Pancreas (tissue), 10 donors: ENCODE measurements at places on chromosomes 12 and 14. TPM values are rescaled to one million over a fixed set of nuclear protein-coding genes. Genes with fewer than 3 reads are reported as not detected.

Gene GLIPR1L1
- total RNA-seq, result not detected

Gene CEBPE
- not detected for total RNA-seq

Gene RNF212B
- 0.12 TPM for total RNA-seq

Gene RHOJ
- total RNA-seq, result 5.4 TPM

Gene RTN1
- total RNA-seq, result 1.5 TPM

Gene IL31
- not detected for total RNA-seq

- no peak for DNase-seq
- H3K27ac ChIP-seq, result no peak overlapping the region
- H3K4me1 ChIP-seq, result no peaks in the 10 kb centered on the region
- H3K27me3 ChIP-seq, result no peaks in the 10 kb centered on the region
Measured at GRCh38 chr12:49413796-49414195, 46.5 kb downstream of the SPATS2 start.

- DNase-seq, result peak; percentile 24
- H3K36me3 ChIP-seq, result no peaks in the 10 kb centered on the region
- H3K4me1 ChIP-seq, result no peaks in the 10 kb centered on the region
- no peaks in the 10 kb centered on the region for H3K27me3 ChIP-seq
- H3K27ac ChIP-seq, result no peak overlapping the region
Measured at GRCh38 chr12:11580125-11580751, 69.2 kb upstream of the ETV6 start.

GRCh38 chr14:32559590-32559989, 230.5 kb downstream of the AKAP6 start:
- H3K36me3 ChIP-seq, result no peaks in the 10 kb centered on the region
- H3K27me3 ChIP-seq, result no peaks in the 10 kb centered on the region
- no peak overlapping the region for H3K27ac ChIP-seq
- no peak for DNase-seq
- H3K4me1 ChIP-seq, result no peaks in the 10 kb centered on the region

DNA sequence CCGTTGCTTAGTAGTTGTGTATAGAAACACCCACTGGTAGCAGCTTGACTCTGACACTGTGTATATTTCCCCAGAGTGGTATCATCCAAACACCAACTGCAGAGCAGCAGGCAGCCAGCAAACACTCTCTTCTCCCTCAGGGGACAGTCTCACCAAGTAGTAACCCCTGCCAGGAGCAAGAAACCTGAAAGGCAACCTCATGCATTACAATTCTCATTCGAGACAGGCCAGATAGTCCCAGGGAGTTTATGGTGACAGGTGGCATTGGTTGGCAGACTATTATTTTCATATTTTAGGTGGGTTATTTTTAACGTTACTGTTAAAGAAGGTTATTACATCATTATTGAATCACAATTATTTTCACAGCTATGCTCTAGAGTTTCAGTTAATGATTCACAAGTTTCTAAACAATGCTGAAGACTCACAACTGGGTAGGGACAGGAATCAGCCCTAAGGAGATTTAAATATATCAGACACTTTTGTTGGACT, 222.8 kb downstream of the EGLN3 start:
- H3K4me1 ChIP-seq, result no peaks in the 10 kb centered on the region
- H3K4me3 ChIP-seq, result no peak overlapping the region
- no peaks in the 10 kb centered on the region for H3K27me3 ChIP-seq

DNA sequence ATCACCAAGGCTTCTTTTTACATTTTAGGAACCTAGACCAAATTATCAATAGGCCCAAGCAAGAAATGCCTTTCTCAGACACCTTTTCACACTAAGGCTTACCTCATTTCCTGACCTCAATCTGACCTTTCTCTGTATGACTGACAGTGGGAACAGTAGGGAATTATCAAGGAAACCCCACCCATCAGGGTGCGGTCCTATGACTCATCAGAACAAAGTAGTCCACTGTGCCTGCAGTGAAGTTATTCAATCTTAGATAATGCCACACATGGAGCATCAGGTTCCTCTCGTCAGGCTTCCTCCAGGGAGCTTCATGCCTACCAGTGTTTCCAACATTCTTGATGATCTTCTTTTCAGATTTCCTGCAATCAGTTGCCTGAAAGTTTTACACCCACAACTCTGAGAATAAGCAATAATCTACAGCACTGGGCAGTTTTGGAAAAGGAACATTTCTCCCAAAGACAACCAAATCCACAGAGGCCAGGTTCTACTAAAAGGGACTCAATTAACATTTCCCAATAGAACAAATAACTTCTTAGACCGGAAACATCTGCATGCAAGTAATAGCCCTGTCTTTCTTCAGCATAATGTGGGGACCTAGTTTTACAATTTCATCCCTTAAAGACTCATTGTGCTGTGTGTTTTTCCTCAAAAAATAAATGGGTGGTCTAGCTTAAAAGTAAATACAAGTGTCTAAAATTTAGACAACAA, 35.9 kb upstream of the TMTC2 start:
- no peak overlapping the region for H3K27ac ChIP-seq
- no peaks in the 10 kb centered on the region for H3K4me1 ChIP-seq
- H3K27me3 ChIP-seq, result no peaks in the 10 kb centered on the region
- no peaks in the 10 kb centered on the region for H3K36me3 ChIP-seq
- DNase-seq, result no peak

- H3K4me1 ChIP-seq, result no peaks in the 10 kb centered on the region
- H3K27me3 ChIP-seq, result no peaks in the 10 kb centered on the region
- H3K36me3 ChIP-seq, result no peaks in the 10 kb centered on the region
- no peak overlapping the region for H3K27ac ChIP-seq
Measured at GRCh38 chr12:3456809-3457208, 34.2 kb upstream of the PRMT8 start.

DNA sequence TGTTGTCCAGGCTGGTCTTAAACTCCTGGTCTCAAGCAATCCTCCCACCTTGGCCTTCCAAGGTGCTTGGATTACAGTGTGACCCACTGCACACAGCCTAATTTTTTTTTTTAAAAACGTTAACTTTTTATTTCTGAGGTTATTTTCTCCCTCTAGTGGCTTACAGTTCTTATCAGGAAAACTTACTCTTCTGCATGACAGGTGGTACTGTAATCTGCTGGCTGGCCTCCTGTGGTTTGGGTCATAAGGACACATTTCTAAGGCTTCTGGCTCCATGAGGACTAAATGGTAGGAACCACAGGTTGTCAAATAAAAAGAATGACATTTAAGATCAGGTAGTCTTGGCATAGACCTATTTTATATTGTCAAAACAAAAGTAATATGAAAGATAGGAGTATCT, 7.7 kb upstream of the NCKAP1L start:
- no peak overlapping the region for H3K4me3 ChIP-seq
- H3K27me3 ChIP-seq, result no peaks in the 10 kb centered on the region
- no peak overlapping the region for H3K27ac ChIP-seq
- DNase-seq, result no peak

- peaks cover 15% of the 10 kb centered on the region for H3K4me1 ChIP-seq
- no peaks in the 10 kb centered on the region for H3K36me3 ChIP-seq
- H3K27ac ChIP-seq, result no peak overlapping the region
- no peaks in the 10 kb centered on the region for H3K27me3 ChIP-seq
Measured at GRCh38 chr14:76814726-76815645, 2.3 kb upstream of the ANGEL1 start.

- H3K4me3 ChIP-seq, result no peak overlapping the region
- no peaks in the 10 kb centered on the region for H3K4me1 ChIP-seq
- H3K27ac ChIP-seq, result no peak overlapping the region
- H3K36me3 ChIP-seq, result no peaks in the 10 kb centered on the region
- no peaks in the 10 kb centered on the region for H3K27me3 ChIP-seq
Measured at GRCh38 chr12:123027726-123028445, 47.4 kb downstream of the ARL6IP4 start.

DNA sequence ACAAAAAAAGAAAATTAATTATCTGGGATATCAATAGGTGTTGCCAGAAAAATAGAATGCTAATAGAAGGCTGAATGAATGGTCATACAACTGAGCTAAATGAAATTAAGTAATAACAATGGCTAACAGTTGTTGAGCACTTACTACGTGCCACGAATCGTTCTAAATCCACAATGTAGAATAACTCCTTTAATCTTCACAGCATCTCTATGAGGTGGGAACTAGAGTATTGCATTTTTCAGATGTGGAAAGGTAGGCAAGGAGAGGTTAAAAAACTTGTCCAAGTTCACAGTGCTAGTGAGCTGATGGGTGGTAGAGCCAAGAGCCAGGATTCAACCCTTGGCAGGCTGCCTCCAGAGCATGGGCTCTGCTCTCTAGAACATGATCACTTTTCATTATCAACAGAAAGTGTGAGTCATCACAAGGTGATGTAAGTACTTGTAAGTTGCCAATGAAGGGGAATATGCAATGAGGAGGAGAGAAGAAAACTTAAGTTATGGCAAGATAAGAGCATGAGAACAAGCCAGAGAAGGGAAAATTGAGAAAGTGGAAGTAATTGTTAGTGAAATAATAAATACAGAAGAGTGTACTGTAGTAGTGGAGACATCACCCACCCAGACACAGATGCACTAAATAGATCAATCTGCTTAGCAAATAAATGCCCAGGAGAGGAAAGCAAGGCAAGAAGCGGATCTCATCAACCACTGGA, 122.1 kb downstream of the PRKD1 start:
- no peak overlapping the region for H3K4me3 ChIP-seq
- peak; percentile 83 for DNase-seq
- peak overlapping the region; percentile 8 for H3K27ac ChIP-seq
- no peaks in the 10 kb centered on the region for H3K36me3 ChIP-seq
- no peaks in the 10 kb centered on the region for H3K27me3 ChIP-seq

GRCh38 chr14:101151927-101152305, 248.4 kb upstream of the RTL1 start:
- H3K36me3 ChIP-seq, result no peaks in the 10 kb centered on the region
- H3K4me1 ChIP-seq, result no peaks in the 10 kb centered on the region
- H3K4me3 ChIP-seq, result no peak overlapping the region
- no peaks in the 10 kb centered on the region for H3K27me3 ChIP-seq
- H3K27ac ChIP-seq, result no peak overlapping the region

- H3K4me3 ChIP-seq, result no peak overlapping the region
- no peak for DNase-seq
- H3K4me1 ChIP-seq, result peaks cover 11% of the 10 kb centered on the region
- H3K36me3 ChIP-seq, result no peaks in the 10 kb centered on the region
Measured at GRCh38 chr14:51092965-51093364, 1.9 kb downstream of the TRIM9 start.

DNA sequence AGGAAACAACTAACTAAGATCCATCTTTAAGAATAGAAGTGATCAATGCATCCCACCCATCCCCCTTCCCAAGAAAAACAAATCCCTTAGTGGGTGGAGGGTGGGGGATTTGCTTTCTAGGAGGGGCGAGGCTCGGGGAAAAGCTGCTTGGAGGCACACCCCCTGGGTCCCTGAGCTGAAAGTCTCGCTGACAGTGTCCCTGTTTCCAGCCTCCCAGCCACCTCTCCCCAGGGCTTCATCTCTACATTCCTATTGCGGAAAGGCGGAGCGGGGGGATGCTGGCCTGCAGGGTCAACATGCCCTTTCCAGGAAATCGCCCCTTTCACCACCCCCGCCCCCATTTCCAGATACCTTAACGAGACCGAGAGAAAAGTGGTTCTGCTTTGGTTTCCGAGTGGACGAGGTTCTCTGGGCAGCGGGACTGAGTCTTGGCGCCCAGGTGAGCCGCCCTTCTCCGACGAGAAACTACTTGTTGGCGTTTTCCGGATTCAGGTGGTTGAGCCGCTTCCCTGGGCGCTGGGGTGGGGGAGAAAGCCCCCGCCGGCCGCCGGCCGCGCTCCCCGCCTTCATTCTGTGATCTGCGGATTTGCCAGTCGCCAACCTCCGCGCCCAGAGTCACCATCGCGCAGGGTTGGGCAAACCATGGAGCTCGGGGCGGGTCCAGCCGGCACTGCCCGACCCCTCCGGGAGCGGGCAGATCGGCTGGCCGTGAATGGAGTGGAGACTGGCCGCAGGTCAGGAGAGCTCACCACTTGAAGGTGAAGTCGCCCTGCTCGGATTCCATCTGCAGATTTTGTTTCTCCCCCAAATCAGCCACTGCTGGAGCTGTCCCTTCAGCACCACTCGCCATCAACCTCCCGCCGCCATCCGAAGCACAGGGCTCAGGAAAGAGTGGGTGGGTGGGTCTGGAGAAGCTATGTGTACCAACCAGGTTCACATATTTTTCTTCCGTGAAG, 505 bp downstream of the KCNC2 start:
- no peak overlapping the region for H3K27ac ChIP-seq
- no peaks in the 10 kb centered on the region for H3K4me1 ChIP-seq
- H3K27me3 ChIP-seq, result no peaks in the 10 kb centered on the region
- no peak overlapping the region for H3K4me3 ChIP-seq
- DNase-seq, result peak; percentile 61
- H3K36me3 ChIP-seq, result no peaks in the 10 kb centered on the region

- DNase-seq, result peak; percentile 38
- no peaks in the 10 kb centered on the region for H3K36me3 ChIP-seq
- H3K4me3 ChIP-seq, result peak overlapping the region; percentile 31
- H3K27ac ChIP-seq, result peak overlapping the region; percentile 72
- no peaks in the 10 kb centered on the region for H3K27me3 ChIP-seq
- H3K4me1 ChIP-seq, result no peaks in the 10 kb centered on the region
Measured at GRCh38 chr14:103206023-103206481, 82.8 kb downstream of the TNFAIP2 start.

GRCh38 chr12:6432991-6433390, 11.8 kb upstream of the CD27 start:
- H3K27ac ChIP-seq, result no peak overlapping the region
- no peak overlapping the region for H3K4me3 ChIP-seq
- no peaks in the 10 kb centered on the region for H3K36me3 ChIP-seq
- no peaks in the 10 kb centered on the region for H3K4me1 ChIP-seq
- no peak for DNase-seq

- no peaks in the 10 kb centered on the region for H3K27me3 ChIP-seq
- H3K27ac ChIP-seq, result no peak overlapping the region
- no peak for DNase-seq
- H3K4me3 ChIP-seq, result no peak overlapping the region
- H3K36me3 ChIP-seq, result no peaks in the 10 kb centered on the region
Measured at GRCh38 chr14:94867946-94868771, 98.2 kb upstream of the GSC start.

DNA sequence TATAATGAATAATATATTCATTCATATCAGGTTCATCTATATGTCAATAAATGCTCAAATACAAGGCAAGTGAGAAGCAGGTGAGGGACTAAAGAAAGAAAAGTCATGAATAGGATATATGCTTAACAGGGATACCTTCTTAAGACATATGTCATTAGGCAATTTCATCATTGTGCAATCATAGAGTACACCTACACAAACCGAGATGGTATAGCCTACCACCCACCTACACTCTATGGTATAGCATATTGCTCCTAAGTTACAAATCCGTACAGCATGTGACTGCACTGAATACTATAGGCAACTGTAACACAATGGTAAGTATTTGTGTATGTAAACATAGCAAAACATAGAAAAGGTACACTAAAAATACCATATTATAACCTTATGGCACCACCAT, 39.0 kb downstream of the KANSL2 start:
- H3K27me3 ChIP-seq, result no peaks in the 10 kb centered on the region
- no peak for DNase-seq
- H3K27ac ChIP-seq, result no peak overlapping the region
- no peaks in the 10 kb centered on the region for H3K4me1 ChIP-seq
- H3K36me3 ChIP-seq, result no peaks in the 10 kb centered on the region

DNA sequence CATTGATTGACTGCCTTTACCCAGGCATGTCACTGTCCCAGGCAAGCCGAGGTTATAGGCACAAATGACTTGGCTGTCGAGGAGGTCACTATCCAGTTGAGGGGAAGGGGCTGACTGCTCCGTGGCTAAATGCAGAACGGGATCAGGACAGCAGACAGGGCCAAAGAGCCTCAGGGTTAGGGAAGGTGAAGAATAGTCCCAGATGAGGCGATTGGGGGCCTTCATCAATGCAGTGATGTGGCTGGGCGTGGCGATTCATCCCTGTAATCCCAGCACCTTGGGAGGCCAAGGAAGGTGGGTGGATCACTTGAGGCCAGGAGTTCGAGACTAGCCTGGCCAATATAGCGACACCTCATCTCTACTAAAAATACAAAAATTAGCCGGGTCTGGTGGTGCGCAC, 10.7 kb upstream of the GLT1D1 start:
- no peaks in the 10 kb centered on the region for H3K4me1 ChIP-seq
- no peak for DNase-seq
- H3K36me3 ChIP-seq, result no peaks in the 10 kb centered on the region
